ENCODE measurements at places on chromosomes 11 and 22. TPM values are rescaled to one million over a fixed set of nuclear protein-coding genes. Genes with fewer than 3 reads are reported as not detected.

The PDE3B gene
- not detected for total RNA-seq

The FXYD6 gene
- total RNA-seq, result not detected

The TANGO2 gene
- total RNA-seq, result 45.7 TPM

The HSPB2 gene
- total RNA-seq, result not detected

The TRIM51 gene
- not detected for total RNA-seq

The FIBIN gene
- total RNA-seq, result 3.4 TPM

The ARHGAP20 gene
- total RNA-seq, result 0.17 TPM

The MAPK8IP1 gene
- total RNA-seq, result 11.0 TPM

The CDON gene
- total RNA-seq, result 0.43 TPM

The ZFTA gene
- 10.0 TPM for total RNA-seq

The BBS1 gene
- total RNA-seq, result 20.3 TPM

The ELF5 gene
- not detected for total RNA-seq

The RCOR2 gene
- total RNA-seq, result 0.17 TPM

The OR8G5 gene
- not detected for total RNA-seq

The OR5B21 gene
- total RNA-seq, result not detected

Data from mammary epithelial cell (primary cell).